Suppressor macrophage treated with lipopolysaccharide for 4 hours (primary cell): ENCODE measurements at places on chromosomes 7 and 10.

DNA sequence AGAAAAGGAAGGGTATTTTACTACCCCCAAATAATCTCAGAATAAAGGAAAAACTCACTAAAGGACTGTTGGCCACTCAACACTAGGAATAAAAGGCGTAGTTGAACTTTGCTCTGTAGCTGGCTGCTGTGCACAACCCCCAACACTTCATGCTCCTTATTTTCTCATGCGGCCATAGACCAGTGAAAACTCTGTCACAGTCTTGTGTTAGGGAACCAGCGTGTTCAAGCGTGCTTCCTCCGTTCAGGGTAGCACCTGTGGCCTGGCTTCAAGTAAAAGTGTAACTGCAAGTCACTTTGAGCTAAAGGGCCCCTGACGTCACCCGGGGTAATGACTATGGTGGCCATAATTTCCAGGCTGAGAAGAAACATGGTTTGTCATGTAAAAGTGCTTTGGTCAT is 27.0 kb downstream of the BLNK start:
- DNase-seq = no peak

- no peak for DNase-seq
Measured at GRCh38 chr10:100618632-100619255, 83.0 kb downstream of the HIF1AN start.

DNA sequence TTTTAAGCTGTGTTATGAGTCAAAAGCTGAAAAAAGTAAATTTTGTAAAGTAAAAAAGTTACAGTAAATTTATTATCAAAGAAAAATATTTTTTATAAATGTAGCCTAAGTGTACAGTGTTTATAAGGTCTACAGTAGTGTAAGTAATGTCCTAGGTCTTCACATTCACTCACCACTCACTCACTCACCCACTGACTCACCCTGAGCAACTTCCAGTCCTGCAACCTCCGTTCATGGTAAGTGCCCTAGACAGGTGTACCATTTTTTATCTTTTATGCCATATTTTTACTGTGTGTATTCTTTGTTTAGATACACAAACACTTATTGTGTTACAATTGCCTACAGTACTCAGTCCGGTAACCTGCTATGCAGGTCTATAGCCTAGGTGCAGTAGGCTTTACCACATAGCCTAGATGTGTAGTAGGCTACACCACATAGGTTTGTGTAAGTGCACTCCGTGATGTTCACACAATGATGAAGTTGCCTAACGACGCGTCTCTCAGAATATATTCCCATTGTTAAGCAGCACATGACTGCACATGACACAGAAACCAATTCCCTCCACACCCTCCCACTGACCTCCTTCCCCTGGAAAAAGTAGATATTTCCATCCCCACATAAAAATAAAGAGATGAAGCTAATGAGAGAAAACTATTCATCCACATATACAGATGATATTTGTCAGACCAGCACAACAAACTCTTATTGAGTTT is 44.8 kb upstream of the FGL2 start:
- DNase-seq = peak; percentile 58

DNA sequence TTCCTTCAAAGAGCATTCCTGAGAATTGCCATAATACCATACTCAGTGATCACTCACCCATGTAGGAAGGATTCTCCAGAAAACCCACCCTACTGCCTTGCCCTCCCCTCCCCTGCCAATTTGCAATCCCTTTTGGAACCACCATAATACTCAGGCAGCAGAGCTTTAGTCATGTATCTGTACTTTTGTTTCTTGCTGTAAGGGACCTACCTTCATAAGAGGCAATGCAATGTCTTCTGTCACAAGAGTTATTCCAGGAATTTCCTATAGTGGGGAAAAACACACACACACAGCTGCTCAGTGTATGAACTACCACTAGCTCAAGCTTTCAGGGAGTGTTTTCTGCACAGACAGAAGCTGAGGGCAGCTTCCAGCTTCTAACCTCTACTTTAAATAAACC is 67.0 kb downstream of the GSAP start:
- no peak for DNase-seq

- DNase-seq = no peak
Measured at GRCh38 chr10:44366941-44367630, 17.8 kb downstream of the CXCL12 start.
